ENCODE measurements at places on chromosomes 5 and 9.

GRCh38 chr9:2248768-2249265 lies 233.7 kb downstream of the SMARCA2 start:
- DNase-seq = no peak

GRCh38 chr5:109027983-109028607 lies 280.4 kb downstream of the FER start:
- DNase-seq = no peak

- no peak for DNase-seq
Observed at GRCh38 chr5:43855452-43855851, 252.5 kb downstream of the NNT start.

GRCh38 chr5:76351176-76351575 lies 51.9 kb upstream of the IQGAP2 start:
- no peak for DNase-seq

GRCh38 chr5:57316798-57317327 lies 143.0 kb downstream of the GPBP1 start:
- DNase-seq = no peak

GRCh38 chr9:105435453-105435852 lies 12.4 kb upstream of the FSD1L start:
- no peak for DNase-seq
